ENCODE measurements at places on chromosomes 7 and 10.

GRCh38 chr7:83936056-83936708 lies 258.4 kb downstream of the SEMA3A start:
- peak; percentile 73 for DNase-seq

- DNase-seq = peak; percentile 60
These were observed 13.6 kb upstream of the BPGM start for GRCh38 chr7:134632937-134633540.

DNA sequence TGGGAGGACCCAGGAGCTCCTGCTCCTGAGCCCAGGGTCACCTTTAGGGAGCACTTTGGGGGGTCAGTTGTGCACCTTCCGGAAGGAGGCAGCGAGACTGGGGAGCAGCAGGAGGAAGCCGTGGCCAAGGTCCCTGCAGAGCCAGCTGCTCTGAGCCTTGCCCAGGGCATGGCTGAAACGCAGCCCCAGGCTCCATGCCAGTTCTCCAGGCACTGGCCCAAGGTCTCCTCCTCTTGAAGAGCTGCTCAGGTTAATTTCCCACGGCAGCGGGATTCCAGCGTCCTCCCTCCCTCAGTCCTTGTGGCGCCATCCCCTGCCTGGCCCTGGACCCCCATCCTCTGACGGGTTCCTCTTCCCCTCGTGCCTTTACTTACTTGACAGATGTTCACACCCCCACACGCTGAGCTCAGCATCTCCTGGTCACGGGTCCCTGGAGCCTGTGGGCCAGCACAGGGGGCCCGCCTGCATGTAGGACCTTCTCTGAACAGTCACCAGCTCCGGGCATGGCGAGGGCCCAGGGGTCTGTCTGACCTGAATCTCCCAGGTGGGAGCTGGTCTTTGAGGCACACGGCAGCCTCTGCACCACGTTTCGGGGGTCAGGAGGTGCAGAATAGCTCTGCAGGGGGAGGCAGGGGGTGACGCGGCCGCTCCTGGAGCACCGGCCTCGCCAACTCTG lies 16.7 kb upstream of the CFAP46 start:
- no peak for DNase-seq

- DNase-seq = no peak
These were observed 55.5 kb upstream of the LRGUK start for GRCh38 chr7:134071355-134072331.

DNA sequence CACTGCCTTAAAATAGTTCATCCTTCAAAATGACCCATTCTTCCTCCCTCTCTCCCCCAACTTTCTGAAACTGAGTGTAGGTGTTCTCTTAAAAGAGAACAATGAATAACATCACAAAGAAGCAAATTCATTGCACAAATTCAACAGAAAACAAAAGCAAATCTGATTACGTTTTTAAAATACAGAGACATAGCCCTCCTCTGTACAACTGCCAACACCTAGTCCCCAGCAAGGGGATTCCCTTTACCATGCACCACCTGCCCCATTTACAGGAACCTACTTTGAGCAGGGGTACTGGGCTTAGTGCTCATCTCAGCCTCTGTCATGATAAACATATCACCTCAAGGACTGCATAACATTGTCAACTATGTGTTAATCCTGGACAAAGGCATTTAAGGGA lies 302.8 kb upstream of the AOAH start:
- no peak for DNase-seq

DNA sequence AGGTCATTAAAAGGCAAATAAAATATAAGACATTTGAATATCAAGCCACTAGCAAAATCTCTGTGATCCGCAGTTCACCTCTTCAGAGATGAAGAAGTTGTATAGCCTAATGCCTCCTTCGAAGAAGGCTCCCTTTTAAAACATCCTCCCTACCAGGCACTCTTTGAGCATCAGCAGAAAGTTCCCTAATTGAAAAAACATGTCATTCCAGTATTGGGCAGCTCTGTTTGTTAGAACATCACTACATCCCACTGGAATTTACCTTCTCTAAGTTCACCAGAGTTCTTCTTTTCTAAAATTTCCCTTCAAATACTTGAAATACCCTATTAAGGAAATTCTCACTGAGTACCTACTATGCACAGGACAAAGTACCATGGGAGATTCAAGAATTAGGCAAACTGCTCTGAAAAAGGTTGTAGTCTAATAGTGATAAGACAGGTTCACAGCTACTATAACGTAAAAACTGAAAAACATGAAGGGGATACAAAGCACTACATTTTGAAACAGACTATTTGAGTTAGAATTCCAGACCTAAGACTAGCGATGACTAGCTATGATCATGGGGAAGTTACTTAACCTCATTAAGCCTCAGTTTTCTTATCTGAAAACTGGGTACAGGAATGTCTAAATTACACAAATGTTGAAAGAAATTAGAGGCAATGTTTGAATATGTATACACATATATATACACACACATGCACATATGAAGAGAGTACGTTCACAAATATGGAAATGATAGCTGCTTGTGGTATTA lies 128.7 kb downstream of the ELAPOR2 start:
- peak; percentile 36 for DNase-seq

GRCh38 chr7:41206267-41206666 lies 496.6 kb downstream of the INHBA start:
- no peak for DNase-seq

GRCh38 chr7:22819476-22819875 lies 3.2 kb downstream of the TOMM7 start:
- DNase-seq = no peak

GRCh38 chr10:101781984-101782810 lies 1.0 kb downstream of the NPM3 start:
- DNase-seq = no peak

DNA sequence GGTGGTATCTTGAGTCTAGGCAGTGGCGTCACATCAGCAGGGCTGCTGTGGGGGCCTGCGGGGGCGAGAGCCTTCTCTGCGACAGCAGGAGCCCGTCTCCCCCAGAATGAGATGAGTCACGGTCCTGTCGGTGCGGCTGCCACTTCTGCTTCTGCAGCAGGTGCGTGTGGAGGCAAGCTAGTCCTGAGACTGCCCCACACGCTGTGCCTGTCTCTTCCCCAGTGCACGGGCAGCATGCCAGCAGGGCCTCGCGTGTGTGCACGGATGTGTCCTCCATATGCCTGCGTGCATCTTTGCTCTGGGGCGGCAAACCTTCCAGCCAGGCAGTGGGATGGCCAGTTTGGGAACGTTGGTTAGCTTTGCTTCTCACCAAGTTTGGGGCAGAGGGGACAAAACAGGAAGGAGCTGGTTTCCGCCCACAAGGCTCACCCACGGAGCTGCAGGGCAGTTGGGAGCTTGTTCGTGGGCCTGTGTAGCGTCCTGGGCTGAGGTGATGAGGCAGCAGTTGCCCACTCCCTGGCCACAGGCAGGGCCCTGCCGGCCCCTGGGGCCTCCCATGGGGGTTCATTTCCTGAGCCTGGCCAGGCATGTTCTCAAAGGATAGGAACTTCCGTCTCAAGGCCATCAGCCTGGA lies 60.8 kb upstream of the PPIF start:
- peak; percentile 38 for DNase-seq

DNA sequence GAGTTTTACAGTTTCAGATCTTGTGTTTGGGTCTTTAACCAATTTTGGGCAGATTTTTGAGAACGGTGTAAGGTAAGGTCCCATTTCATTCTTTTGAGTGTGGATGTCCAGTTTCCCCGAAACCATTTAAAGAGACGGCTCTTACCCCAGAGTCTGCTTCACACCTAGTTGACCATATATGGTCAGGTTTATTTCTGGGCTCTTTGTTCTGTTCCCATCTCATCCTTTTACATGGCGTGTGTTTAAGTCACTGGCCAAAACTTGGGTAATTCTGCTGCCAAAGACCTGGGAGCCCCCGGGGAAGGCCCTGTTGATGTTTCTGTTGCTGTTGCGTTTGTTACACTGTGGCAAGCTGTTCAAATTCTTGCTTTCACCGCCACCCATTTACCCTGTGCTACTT lies 120.1 kb downstream of the PTPRN2 start:
- no peak for DNase-seq

DNA sequence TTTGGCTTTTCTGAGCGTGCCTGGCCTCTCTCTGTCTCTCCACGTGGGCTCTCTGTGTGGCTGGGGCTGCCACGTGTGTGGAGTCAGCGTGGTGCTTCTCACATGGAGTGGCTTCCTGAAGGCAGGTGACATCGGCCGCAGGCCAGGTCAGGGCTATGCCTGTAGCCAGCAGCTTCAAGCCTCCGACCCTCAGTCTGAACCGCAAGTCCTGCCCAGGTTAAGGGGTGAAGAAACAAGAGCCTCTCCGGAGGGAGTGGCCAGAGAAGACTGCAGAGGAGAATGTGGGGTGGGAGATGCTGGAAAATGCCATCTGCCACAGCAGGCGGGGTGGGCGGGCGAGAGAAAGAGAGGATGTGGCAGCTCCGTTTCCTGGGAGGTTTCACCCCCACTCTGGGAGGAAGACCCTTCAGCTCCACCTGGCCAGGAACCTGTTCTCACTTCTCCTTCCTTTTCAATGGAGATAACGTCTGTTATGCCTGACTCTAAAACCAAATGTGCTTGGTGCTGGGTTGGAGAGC lies 14.3 kb upstream of the VIPR2 start:
- no peak for DNase-seq

DNA sequence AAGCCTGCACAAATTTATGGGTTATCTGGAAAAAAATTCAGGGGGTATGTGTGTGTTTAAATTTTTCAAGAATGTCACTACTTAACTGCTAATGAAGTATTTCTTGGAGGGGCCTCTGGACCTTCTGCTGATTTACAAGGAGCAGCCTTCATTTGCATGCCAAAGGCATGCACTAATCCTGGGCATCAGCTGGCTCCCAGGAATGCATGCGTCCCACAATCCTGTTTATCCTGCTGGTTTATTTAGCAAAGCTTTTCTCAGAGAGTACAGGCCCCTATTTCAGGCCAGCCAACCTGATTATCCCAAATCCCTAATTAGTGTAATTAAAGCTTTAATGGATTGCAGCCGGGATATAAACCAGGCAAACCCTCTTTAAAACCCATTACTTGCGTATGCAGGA lies 170.4 kb downstream of the TAX1BP1 start:
- peak; percentile 33 for DNase-seq

DNA sequence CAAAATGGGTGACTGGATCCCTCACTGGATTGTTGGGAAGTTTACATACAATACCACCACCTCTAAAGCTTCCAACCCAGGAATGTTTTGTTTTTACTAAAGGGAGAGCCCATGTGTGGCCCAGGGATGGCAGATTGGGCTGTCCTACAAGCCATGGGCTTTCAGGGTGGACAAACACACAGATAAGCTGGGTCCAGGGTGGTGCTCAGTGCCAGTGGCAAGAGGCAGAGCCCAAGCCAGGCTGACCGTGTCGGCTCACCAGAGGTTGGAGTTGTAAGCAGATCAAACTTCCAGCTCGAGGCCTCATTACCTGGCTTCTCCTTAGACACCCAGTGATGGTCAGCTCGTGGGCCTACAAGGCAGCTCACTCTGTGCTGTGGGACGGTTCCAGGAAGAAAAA lies 52.3 kb downstream of the CDH23 start:
- no peak for DNase-seq

- no peak for DNase-seq
These were observed 420.0 kb downstream of the EXOC4 start for GRCh38 chr7:133672866-133673265.

GRCh38 chr10:110167149-110167548 lies 40.3 kb upstream of the MXI1 start:
- DNase-seq = no peak

- no peak for DNase-seq
These were observed 38.0 kb downstream of the ZNF777 start for GRCh38 chr7:149422914-149423301.

GRCh38 chr7:150325110-150325611 lies 1.8 kb upstream of the ACTR3C start:
- DNase-seq = peak; percentile 55

GRCh38 chr7:70544016-70544415 lies 587.9 kb upstream of the GALNT17 start:
- DNase-seq = no peak

- DNase-seq = no peak
These were observed 171.1 kb upstream of the KLF6 start for GRCh38 chr10:3955955-3956617.

- no peak for DNase-seq
These were observed 40.4 kb downstream of the GFRA1 start for GRCh38 chr10:116232613-116233012.

DNA sequence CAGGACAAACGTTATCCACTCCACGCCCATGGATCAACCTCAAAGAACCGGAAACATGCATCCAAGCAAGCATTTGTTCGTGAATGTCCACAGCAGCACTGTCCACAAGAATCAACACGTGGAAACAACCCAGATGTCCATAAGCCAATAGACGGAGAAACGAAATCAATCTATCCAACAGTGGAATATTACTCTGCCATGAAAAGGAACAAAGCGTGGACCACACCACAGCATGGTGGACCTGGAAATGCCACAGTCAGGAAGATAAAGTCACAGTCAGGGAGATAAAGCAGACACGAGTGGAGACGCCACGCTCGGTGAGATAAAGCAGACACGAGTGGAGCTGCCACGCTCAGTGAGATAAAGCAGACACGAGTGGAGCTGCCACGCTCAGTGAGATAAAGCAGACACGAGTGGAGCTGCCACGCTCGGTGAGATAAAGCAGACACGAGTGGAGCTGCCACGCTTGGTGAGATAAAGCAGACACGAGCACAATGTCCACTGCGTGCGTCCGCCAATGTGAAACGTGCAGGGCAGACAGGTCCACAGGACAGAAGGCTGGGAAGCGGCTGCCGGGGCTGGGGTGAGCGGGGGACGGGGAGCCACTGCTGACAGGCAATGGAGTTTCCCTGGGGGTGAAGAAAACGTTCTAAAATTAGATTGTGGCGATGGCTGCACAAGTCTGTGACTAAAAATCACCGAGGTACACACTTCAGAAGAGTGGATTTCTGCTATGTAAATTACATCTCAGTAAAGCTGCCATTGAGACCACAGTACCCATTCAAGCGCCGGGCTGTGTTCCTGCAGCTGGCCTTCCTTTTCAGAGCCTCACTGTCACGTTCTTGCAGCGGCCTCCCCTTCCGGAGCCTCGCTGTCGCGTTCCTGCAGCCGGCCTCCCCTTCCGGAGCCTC lies 10.6 kb downstream of the GPER1 start:
- DNase-seq = no peak

DNA sequence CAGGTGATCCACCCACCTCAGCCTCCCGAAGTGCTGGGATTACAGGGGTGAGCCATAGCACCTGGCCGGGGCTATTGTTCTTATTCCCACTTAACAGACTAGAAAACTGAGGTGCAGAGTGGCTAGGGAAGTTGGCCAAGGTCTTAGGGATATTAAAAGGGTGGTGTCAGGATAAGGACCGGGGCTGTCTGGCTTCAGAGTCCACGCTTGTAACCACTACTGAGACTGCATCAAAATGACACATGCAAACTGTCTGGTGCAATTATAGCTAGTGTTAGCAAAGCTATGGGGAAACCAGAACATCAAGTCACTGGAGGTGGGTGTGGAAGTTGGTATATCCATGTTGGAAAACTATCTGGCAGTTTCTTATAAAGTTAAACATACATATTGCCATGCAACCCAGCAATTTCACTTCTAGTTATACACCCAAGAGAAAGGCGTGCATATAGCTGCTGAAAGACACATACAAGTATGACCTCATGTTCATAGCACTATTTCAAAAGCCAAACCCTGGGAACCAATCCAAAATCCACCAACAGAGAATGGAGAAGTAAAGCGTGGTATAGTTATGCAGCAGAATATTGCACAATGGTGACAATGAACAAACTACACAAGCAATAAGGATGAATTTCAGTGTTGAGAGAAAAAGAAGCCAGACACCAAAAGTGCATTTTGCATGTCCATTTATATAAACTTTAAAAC lies 33.9 kb upstream of the EEPD1 start:
- DNase-seq = peak; percentile 99

Measured in fibroblast of upper back skin (primary cell).